ENCODE measurements at places on chromosomes 2 and 18. TPM values are rescaled to one million over a fixed set of nuclear protein-coding genes. Genes with fewer than 3 reads are reported as not detected.
A peak's percentile ranks its signal among the peaks of the same experiment; 100 is the strongest.

- no peak for DNase-seq
Observed at GRCh38 chr2:134153294-134153880, 100.5 kb upstream of the MGAT5 start.

- no peak for DNase-seq
Observed at GRCh38 chr2:165067643-165068486, 112.5 kb upstream of the SLC38A11 start.

- no peak for DNase-seq
Observed at GRCh38 chr2:10327896-10328669, 25.4 kb downstream of the HPCAL1 start.

- no peak for DNase-seq
Observed at GRCh38 chr2:30605197-30605596, 158.2 kb downstream of the LCLAT1 start.

DNA sequence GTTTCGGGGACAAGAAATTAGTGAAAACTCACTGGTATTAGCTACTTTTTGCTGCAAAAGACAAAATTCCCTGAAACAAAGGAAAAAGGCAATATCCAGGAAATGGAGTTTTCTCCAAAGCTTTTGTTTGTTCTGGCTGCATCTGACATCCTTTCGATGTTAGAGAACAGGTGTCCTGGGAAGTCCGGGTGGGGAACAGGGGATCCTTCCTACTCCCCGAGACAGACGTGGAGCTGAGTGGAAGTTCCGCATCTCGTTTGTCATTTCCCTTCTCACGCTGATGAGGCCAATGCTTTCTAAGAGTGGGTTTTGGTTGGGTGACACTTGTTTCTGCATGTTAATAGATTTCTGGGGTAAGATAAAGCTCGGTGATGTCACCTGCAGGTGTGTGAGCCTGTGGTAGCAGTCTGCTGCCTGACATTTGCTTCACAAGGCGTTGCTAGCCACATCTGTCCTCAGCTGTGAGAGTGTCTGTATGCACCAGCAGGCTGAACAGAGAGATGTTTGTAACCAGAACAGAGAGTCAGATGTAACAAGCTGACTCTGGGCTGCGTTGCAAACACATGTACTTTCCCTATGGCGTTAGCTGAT lies 125.9 kb downstream of the ACOXL start:
- no peak for DNase-seq

DNA sequence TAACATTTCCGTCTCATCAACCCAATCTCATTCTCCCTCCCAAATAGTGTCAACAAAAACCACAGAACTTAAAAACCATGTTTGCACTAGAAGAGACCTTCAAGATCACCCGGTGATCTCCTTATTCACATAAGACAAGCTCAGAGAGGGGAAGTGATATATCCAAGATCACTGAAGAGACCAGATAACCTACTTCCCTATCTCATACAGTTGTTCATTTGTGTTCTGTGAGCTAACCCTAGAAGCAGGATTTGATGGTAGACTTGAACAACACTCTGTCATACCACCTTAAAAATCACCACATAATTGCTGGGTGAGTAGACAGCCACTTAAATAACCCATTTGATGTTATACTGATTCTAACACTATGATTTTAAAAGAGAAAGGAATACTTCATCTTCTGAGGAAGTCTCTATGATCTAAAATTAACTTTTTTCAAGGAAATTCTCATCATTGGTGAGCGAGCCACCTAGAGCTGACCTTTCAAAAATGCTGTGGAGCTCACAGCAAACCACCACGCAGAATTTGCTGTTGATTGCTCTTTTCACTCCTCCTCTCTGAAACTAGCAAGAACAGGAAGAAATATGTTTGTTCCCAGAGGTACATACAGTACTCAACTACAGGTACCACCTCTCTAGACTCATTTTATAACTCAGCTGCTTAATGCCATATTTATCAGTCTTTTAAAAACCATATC lies 15.1 kb downstream of the AAK1 start:
- no peak for DNase-seq

- DNase-seq = peak; percentile 72
Observed at GRCh38 chr2:9630117-9630735, 571 bp downstream of the YWHAQ start.

- no peak for DNase-seq
Observed at GRCh38 chr2:211996857-211997256, 541.7 kb downstream of the ERBB4 start.

DNA sequence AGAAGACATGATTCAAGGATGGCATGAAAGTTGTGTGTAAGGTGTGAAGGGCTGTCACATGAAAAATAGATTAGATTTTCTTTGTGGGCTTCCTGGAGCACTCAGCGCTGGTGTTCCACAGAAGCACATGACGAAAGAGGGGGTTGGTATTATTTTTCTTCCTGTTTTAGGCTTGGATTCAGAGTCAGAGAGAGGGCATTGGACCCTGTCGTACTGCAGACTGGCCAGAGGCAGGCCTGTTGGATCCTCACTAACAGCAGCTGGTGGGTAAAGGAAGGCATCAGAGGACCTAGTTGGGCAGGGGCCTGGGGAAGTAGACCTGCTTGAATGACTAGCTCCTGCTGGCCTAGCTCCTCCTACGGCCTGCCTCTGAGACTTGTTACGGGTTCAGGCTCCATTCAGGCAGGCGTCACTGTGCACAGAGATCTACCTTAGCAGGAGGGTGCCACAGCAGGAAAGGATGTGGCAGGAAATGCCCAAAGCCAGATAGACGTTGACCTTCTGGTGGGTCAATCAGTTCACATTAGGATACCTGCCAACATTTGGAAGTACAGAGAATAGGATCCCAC lies 13.1 kb downstream of the CTLA4 start:
- DNase-seq = no peak

- no peak for DNase-seq
Observed at GRCh38 chr2:167182403-167182802, 294.1 kb downstream of the XIRP2 start.

GRCh38 chr2:41657226-41657625 lies 390.6 kb upstream of the PKDCC start:
- no peak for DNase-seq

DNA sequence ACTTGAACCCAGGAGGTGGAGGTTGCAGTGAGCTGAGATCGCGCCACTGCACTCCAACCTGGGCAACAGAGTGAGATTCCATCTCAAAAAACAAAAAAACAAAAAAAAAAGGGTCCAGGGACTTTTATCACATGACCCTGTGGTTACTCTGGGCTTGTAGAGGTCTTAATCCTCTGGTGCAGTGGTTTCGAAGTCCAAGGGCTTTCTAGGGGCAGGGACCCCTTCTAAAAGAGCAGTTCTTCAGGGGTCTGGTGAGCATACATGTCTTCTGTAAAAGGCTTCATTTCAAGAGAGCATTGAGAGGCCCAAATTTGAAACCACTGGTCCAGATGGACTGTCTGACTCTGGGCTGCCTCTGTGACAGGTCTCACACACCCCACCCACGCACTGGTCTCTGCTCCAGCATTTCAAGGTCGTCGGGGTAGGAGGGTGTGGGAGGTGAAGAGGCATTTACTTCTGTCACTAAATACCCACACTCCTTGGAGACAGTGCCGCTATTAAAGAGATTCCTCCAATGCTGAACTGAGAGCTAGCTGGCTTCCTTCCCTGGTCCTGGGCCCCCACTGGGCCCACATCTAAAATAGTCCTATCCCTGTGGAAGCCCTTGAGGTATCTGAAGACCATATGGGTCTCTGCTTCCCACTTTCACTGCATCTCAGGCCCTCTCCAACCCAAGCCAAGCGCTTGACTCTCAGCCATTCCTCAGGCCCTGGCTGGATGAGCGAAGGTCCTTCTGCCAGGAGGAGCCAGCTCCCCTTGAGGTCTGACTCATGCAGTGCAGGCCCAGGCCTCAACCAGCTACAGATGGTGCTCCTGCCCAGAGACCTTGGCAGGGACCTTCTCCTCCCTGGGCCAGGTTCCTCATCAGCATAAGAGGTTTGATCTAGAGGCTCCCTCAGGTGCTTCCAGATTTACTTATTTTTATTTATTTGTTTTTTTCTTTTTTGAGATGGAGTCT lies 44.8 kb downstream of the PAX8 start:
- DNase-seq = peak; percentile 37

DNA sequence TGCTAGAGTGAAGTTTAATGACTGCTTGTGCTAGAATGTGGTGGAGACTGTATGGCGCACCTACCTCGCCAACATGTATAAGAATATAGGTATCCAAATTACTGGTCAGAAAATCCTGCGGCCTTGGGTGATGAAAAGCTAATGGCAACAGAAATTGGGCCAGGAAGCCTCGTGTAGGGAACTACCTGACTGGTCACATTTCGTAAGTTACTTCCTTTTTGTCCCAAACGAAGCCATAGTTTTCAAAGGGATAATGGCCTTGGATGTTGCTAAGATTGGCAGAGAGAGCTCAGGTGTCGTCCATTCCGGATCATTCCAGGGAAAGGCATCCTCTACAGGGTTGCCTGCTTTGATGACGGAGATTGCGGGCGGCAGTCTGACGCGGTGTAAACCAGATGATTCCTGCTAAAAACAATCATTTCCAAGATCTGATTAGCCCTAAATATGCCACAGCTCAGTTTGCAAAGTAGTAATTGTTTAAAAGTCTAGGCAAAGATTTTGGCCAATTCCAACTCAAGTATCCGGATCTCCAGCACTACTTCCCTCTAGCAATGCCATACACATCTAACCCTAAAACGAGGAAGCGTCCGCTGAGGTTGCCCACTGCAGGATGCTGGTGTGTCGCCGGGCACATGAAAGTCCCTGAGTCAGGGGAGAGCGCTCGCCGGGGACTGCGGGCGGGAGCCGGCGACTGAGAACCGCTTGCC lies 708 bp upstream of the MALT1 start:
- DNase-seq = peak; percentile 41

The SLC5A7 gene
- total RNA-seq = not detected

The CYP1B1 gene
- 317 TPM for total RNA-seq

The CNDP1 gene
- not detected for total RNA-seq

The CRYGC gene
- total RNA-seq = not detected
